ENCODE measurements at places on chromosomes 11 and 22.

DNA sequence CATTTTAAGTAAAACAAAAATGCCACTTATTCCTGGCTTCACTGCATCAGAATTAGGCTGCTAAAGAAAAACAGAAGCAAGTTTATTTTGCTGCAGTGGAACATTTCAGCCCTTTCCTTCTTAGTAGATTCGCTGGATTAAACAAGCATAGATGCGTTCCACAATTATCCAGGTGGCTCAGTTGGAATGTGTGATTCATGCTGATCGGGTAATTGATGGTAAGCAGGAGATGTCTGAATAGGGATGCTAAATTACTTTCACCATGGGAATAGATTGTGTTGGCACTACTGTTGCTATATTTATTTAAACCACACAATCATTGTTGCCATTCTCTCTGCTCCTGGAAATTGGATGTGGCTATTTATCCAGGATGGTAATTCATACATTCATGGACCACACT, 440.1 kb upstream of the DDI1 start:
- no peak for DNase-seq

DNA sequence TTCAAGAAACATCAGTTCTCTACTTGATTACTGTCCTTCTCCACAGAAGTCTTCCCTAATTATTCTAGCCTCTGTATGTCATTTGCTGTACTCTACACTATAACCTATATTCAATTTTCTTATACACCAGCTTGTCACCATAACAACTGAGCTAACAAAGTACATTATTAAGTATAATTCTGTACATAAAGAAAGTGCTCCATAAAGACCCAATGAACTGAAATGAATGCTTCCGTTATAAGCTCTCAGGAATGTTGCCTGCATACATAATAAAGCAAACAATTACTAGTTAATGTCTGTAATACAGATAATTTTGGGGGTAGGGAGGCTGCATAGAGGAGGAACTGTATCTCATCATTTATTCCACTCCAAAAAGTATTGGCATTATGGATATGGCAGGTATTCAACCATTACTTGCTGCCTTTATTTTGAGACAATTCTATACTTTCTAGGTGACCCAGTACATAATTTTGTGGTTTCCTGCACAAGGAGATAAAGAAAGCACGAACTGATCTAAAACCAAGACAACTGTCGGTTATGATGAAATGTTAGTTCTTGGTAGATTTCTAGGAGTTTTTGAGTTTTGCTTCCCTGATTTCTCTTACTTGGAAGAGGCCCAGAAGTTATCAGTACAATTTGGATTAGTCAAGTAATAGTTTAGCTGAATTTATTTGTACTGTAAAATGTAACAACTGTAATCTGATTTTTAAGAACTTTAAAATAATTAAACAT, 202.5 kb downstream of the SBF2 start:
- DNase-seq: no peak

DNA sequence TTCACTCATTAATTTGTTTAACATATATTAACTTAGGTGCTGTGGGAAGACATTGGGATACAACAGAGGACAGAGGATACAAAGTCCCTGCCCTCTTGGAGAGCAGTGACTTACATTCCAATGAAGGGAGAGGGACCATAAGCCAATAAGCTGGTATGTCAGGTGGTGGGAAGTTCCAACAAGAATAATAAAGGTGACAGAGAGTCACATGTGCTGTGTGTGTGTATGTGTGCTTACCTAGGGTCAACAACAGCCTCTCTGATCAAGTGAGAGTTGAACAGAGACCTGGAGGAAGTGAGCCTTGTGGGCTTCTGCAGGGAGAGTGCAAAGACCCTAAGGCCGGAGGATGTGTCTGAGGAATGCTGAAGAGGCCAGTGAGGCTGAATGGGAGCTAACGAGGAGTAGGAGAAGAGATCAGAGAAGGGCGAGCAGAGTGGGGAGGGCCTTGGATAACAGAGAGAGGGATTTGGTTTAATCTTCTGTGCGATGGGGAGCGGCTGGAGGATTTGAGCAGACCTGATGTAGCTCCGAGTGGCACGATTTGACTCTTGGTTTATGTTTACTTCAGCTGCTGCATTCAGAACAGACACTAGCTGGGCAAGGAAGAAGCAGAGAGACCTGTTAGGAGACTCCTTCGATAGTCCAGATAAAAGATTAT, 35.3 kb downstream of the MAP6 start:
- DNase-seq: no peak

DNA sequence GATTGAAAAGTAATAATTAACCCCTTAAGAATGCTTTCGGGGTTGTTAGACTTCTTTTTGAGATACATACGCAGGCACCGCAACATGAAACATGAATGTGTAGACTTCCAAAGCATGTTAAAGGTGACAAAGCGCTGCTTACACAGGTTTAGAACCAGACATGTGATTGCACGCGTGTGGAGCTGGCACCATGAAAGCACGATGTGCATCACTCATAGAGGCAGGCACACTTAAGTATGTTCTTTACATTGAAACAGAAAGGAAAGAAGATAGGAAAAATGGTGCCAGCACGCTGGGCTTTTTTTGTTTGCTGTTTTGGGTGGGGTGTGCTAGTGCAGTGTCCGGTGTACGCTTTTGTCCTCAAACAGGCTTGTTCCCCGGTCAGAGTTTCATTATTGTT, 83.6 kb upstream of the PPARA start:
- no peak for DNase-seq

DNA sequence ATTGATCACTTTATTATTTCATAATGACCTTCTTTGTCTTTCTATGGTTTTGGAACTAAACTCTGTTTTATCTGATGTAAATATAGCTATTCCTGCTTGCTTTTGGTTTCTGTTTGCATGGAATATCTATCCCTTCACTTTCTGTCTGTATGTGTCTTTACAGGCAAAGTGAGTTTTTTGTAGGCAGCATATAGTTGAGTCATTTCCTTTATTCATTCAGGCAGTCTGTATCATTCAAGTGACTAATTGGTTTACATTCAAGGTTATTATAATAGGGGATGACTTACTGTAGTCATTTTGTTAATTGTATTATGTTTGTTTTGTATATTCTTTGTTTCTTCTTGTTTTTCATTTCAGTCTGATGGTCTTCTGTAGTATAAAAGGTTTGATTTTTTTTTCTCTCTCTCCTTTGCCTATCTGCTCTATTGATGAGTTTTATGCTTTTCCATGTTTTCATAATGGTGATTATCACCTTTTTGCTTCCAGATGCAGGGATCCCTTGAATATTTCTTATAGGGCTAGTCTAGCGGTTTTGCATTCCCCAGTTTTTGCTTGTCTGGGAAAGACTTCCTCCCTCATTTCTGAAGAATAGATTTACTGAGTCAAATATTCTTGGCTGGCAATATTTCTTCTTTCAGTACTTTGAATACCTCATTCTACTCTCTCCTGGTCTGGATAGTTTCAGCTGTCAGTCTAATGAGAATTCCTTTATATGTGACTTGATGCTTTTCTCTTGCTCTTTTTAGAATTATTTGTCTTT, 50.4 kb downstream of the GDPD4 start:
- DNase-seq: no peak

DNA sequence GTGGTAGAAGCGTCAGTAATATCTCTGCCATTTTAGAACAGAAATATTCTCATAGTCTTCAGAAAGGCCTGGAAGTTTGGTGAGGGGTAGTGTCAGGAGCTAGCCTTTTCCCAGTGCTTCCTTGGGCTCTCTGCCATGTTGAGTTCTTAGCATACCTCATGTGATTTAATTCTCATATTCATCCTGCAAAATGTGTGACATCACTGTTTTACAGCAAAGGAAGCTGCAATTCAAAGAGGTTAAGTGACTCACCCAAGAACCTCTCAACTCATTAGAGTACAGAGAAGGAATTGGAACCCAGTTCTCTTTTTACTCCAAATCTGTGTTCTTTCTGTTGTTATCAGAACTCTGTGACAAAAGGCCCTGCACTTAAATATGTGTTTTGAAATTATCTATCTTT, 72.1 kb downstream of the RNF169 start:
- no peak for DNase-seq

GRCh38 chr11:128837627-128838026, 29.5 kb downstream of the KCNJ1 start:
- no peak for DNase-seq

DNA sequence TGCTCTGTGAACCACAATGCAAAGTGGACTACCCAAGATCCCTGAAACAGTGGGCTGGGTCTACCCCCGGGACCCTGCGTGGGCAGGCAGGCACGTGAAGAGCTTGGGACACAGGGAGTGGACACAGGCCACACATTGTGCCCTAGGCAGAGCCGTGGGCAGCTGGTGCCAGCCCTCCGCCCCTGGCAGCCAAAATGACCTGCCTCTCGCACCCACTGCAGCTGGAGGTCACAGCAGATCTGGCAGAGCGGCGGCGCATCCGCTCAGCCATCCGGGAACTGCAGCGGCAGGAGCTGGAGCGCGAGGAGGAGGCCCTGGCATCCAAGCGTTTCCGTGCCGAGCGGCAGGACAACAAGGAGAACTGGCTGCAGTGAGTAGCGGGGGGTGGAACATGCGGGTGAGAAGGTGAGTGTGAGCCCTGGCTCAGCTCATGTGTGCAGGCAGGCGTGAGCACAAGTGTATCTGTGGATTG, 6.7 kb downstream of the SMTN start:
- peak; percentile 6 for DNase-seq

DNA sequence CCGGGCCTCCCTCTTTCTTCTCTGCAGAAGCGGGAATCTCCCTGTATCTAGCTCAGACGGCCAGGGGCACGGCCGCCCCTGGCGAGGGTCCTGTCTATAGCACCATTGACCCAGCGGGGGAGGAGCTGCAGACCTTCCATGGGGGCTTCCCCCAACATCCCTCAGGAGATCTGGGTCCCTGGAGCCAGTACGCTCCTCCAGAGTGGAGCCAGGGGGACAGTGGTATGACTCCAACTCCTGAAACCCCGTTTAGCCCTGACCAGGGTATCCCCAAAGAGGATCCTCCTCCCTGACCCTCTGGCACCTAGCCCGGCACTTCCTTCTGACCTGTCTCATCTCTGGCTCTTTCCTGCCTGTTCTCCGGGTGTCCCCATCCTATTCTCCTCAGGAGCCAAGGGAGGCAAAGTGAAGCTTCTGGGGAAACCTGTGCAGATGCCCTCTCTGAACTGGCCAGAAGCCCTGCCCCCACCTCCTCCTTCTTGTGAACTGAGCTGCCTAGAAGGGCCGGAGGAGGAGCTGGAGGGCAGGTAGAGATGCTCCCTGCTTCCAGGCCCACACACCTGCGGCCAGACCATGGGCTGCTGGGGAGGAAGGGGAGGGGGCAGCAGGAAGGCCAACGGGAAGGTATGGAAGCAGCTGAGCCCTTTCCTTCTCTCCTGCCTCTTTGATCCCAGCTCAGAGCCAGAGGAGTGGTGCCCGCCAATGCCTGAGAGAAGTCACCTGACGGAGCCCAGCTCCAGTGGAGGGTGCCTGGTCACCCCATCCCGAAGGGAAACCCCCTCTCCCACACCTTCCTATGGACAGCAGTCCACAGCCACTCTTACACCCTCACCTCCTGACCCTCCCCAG, 12.9 kb downstream of the ROBO3 start:
- peak; percentile 12 for DNase-seq

DNA sequence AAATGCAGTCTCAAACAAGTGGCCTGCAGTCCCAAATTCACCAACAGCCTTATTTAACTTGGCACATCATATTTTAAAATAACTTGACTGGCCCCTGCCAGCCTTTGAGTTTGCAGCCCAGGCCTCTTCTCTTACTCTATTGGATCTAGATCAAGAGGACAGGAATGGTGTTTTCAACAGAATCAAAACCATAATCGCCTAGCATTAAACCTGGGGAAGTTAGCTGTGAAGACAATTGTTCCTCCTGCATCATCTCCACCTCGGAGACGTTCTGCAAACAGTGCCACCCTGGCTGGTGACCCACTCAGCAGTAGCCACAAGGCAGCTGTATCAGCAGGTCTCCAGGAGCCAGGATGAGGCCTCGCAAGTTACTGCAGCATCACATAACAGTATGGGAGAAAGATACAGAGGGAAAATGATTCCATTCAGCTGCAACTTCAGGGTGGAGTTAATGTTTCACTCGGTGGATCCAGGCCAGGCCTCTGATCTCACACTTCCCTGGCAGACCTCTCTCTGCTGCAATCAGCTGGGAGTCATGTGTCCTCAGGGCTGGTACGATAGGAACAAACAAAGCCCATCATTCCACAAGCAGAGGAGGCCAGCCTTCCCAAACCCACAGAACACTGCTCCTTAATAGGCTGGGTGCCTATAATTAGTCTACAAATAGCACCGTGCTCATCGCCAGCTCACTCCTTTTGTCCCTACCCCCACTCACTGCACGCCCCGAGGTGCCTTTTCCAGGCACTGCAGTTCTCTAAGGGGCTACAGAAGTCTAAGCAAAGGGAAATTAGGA, 18.6 kb upstream of the SCN2B start:
- DNase-seq: peak; percentile 83

DNA sequence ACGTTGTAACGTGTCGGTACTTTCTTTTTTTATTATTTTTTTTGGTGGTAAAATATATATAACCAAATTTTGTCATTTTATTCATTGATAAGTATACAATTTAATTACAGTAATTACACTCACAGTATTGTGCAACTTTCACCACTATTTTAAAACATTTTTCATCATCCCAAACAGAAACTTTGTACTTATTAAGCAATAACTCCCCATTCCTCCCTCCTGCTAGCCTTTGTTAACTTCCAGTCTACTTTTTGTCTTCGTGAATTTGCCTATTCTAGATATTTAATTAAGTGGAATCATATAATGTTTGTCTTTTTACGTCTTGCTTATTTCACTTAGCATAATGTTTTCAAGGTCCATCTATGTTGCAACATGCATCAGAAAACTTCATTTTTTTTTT, 58.5 kb downstream of the STIM1 start:
- no peak for DNase-seq

- DNase-seq: no peak
Measured at GRCh38 chr11:19952911-19953310, 207.4 kb downstream of the DBX1 start.

- no peak for DNase-seq
Measured at GRCh38 chr11:16960250-16960649, 54.0 kb downstream of the PLEKHA7 start.

DNA sequence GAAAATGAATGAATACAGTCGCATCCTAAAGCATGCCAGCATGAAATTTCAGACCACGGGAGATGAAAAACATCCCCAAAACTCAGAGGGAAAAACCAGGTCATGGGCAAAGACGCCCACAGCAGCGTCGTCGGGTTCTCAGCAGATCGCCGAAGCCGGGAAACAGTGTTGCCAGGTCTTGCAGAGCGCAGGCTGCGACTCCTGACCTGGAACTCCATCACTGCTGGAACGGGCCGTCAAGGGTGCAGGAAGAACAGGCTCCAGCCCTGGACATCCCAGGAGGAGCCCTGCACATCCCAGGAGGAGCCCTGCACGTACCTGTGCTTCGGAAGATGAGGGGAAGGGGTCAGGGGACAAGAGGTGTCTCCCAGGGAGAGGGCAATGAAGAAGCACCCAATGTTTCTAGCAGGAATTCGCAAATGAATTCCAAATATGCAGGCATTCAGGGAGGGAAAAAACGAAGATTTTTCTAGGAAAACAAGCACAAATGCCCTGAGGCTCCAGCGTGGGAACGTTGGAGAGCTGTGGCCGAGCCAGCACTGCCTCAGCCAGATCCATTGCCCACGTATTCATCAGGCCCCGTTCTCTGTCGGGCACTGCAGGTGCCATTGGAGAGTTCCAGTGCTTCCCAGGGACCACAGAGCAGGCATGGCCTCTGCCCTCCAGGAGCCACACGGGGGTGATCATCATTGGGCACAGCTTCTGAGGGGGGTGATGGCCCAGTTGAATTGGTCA, 1110.4 kb downstream of the BRD1 start:
- no peak for DNase-seq

All from muscle of leg (tissue), 16 donors.